ENCODE measurements at places on chromosomes 5 and 9. TPM values are rescaled to one million over a fixed set of nuclear protein-coding genes. Genes with fewer than 3 reads are reported as not detected.
A peak's percentile ranks its signal among the peaks of the same experiment; 100 is the strongest.

DNA sequence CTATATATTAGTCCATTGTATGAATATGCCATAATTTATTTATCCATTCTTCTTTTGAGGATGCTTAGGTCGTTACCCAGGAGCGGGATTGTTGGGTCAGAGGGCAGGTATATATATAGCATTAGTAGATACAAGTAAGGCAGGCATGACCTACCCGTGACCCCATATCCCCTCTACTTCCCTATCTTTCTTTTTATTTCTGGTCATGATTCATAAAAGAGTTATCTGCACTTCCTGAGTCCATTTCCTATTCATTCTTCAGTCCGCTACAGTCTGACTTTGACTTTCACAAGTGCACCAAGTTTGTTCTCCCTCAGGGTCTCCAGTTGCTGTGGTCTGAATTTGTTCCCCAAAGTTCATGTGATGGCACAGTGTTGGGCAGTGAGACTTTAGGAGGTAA, 6.9 kb downstream of the RHOBTB3 start:
- DNase-seq = no peak

- no peak for DNase-seq
Observed at GRCh38 chr5:42387563-42387962, 35.7 kb upstream of the GHR start.

- DNase-seq = peak; percentile 90
Observed at GRCh38 chr5:135466178-135467050, 14.3 kb upstream of the TIFAB start.

- DNase-seq = no peak
Observed at GRCh38 chr5:1788200-1788599, 11.4 kb downstream of the MRPL36 start.

GRCh38 chr5:163566678-163567077, 61.3 kb downstream of the MAT2B start:
- DNase-seq = no peak

GRCh38 chr9:108980893-108981292, 32.4 kb downstream of the CTNNAL1 start:
- DNase-seq = no peak

DNA sequence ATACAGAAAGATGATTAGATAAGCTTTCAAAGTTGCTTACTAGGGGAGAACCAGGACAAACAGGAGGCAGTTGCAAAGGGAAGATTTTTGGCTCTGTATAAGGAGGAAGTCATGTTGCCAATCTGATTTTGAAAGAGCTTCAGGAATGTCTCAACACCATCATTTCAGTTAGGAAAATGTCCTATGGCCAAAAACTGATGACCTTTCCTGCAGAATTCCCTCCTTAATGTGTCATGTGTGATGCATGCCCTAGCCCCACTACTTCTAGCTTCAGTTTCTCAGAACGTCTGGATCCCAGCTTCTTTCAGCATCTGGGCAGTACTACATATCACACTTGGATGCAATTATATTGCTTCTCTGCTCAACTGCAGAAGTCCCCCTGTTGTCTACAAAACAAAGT, 211.5 kb upstream of the NREP start:
- DNase-seq = no peak

ACTBL2 gene
- polyA plus RNA-seq = not detected

DNA sequence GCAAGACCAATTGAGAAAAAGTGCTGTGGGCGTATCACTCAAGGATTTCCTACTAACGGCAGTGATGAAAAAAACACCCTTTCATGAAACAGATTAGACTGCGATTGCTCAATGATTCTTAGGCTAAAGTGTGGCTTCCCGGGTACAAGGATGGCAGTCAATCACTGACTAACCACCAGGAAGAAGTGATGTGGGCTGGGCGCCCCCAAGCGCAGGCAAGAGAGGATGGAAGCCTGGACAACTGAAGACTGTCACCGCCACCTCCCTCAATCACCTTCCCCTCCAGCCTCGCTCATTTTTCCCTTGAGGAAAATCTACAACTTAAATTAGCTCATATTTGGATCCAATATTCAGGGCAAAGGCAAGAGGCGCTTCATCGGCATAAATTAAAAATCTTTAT, 707.2 kb downstream of the MTRR start:
- no peak for DNase-seq

LRRC19 gene
- 0.16 TPM for polyA plus RNA-seq

F2RL2 gene
- 0.40 TPM for polyA plus RNA-seq

SLC36A3 gene
- not detected for polyA plus RNA-seq

DNA sequence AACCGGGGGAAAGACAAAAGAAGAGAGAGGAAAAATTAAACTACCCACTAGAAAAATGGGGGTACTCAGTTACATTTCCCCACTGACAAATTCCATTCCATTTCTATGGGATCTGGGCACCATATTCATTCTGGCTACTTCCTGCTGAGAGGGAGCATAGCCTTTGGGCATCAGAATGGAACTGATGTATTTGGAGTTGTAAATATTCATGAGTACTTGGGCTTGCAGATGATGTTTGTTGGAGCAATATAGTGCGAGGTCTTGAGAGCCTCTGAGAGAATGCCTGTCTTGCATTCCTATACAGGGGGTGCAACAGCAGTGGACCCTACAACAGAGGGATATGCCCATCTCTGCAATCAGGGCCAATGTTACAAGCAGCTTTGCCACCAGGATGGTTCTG, 16.7 kb downstream of the GMCL2 start:
- no peak for DNase-seq

DNA sequence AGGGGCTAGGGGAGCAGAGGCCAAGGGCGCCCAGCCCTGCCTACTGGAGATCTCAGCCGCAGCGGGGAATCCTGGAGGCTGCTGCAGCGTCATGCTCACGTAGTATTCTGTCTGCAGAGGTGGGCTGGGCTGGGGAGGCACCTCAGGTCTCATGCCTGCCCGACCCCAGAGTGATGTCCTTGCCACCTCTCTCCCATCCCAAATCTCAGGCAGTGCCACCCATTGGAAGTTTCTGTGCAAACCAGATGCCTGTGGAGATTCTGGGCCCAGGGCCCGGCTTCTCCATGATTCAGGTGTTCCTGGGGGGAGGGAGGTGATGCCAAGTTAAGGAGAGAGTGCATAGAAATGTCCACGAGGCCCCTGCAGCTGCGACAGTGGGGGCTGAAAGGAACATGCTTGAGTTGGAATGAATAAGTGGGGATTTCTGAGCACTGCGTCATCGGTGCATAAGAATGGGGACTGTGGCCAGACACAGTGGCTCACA, 72.0 kb downstream of the ANKRD33B start:
- no peak for DNase-seq

DNA sequence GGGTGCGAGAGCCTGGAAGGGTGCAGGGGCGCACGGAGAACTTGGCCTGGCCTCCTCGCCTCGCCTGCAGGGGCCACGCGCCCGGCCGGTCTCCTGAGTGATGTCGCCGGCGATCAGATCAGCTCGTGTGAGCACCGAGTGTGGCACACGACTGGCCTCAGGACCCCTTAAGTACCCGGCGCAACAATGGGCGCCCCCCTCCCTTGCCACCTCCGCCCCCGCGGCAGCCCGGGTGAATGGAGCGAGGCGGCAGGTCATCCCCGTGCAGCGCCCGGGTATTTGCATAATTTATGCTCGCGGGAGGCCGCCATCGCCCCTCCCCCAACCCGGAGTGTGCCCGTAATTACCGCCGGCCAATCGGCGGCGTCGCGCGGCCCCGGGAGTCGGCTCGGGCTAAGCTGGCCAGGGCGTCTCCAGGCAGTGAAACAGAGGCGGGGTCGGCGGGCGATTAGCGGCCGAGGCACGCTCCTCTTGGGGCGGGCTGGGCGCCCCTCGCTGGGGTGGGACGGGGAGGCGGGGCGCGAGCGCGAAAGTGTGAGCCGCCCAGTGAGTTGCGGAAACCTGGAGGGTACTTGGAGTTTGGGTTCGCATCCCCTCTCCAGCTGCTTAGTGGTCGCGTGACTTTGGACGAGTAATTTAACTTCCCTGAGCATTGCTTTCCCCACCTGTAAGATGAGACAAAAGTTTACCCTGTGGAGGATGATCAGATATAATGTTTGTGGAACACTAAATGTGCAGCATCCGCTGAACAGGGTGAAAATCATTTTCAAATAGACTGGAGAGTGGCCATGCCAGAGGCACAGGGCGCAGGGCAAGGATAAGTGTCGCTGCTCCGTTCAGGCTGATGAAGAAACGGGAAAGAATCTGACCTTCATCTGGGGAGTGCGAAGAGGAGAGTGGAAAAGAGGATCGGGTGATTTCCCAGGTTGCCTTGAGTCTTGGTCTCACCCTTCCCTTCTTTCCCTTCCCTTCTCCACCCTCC, at the start of gene NEUROG1:
NEUROG1 (minus strand) TSS at position 145 of the 982 bp plus-strand sequence. CDS start 274 bp downstream, outside the sequence.
- DNase-seq = no peak

- DNase-seq = no peak
Observed at GRCh38 chr9:71632776-71633175, 135.5 kb downstream of the CEMIP2 start.

GRCh38 chr9:120452631-120453030, 127.3 kb downstream of the CDK5RAP2 start:
- DNase-seq = no peak

DNA sequence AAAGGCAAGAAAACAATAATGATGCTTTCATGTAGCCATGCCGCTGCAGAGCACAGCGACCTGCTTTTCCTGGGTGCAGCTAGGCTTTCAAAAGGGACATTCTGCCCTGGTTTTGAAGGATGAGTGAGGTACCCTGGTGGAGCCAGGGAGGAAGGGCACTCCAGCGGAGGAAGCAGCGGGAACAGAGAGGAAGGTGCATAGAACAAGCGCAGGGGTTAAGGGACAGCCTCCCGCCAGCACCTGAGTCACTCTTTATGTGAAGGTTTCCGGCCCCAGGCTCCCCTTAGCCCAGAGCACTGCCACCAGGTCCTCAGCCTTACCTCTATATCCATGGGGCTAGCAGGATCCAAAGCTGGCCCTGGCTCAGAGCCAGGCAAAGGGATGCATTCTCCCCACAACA, 221.1 kb downstream of the CDK5RAP2 start:
- no peak for DNase-seq

SHROOM1 gene
- polyA plus RNA-seq = 62.0 TPM

DNA sequence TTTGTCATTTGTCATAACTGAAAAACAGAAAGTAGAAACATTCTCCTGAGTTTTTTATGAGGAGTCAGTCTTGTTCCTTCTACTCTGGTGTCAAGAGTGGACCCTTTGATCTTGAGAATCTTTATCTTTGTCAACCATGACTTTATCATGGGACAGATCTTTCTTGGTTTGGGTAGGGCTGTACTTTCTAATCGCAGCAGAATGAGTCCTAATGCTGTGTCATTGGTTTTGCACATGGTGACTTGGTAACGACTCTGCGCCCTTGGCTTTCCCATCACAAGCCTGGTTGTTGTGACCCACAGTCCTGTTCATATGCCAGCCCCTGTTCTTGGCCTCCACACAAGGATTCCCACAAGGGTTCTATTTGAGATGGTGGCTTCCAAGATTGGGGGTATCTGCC, 45.6 kb downstream of the AOPEP start:
- no peak for DNase-seq

- no peak for DNase-seq
Observed at GRCh38 chr9:108219664-108220063, 636.1 kb downstream of the ACTL7B start.

GRCh38 chr9:132873403-132873802, 4.7 kb downstream of the AK8 start:
- DNase-seq = no peak

ARSK gene
- polyA plus RNA-seq = 3.9 TPM

KCNIP1 gene
- 1.3 TPM for polyA plus RNA-seq

TPPP gene
- polyA plus RNA-seq = 6.4 TPM
